ENCODE measurements at places on chromosomes 2 and 18.

- DNase-seq, result no peak
These were observed at the start of gene LBX2 for GRCh38 chr2:74499267-74499939. Gene LBX2, minus strand, starts transcription at chr2:74499603. Its CDS starts 66 bp downstream, at chr2:74499537.

DNA sequence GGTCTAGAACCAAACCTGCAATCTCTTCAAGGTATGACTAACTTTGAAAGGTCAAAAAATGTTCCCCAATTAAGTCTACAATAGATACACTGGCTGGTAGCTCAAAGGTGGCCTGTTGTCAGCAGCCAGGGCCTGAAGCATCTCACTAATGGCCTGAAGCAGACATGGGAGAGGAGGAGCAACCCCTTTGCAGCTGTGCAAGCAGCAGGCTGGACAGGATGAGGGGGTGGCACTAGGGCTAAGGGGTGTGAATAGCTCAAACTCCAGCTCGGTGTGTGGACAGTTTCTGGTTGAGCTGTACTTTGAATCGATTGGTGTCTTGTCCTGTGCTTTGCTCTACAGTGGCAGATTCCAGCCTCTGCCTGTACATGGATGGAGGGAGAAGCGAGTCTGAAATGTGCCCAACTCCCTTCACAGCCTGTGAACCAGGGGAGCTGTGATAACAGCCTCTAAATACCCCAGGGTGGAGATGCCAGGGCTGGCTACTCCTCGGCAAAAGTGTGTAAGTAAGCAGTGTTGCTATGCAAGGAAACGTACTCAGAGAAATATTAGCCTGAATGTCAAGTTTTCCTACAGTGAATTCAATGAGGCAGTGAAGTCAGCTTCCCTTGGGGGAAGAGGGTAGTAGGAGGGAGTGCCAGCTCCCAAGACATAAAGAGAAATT, 34.7 kb upstream of the DTNB start:
- DNase-seq, result no peak

DNA sequence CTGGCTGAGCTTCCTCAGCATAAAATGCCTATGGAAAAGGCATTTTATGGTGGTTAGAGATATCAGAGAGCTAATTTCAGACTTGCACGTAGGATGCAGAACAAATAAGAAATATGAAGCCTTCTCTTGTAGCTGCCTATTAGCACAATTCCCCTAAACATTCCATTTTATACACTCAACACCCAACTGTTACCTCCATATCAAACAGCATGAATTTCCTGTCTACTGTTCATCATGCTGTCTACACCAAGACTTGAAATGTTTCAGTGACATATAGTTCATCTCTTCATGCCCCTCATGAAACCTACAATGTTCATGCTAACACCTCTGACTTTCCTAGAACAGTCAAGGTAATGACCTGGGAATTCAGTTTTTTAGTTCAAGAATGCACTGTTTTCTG, 249.9 kb downstream of the PIEZO2 start:
- no peak for DNase-seq

- no peak for DNase-seq
These were observed 139.6 kb upstream of the ITGA6 start for GRCh38 chr2:172287605-172288315.

DNA sequence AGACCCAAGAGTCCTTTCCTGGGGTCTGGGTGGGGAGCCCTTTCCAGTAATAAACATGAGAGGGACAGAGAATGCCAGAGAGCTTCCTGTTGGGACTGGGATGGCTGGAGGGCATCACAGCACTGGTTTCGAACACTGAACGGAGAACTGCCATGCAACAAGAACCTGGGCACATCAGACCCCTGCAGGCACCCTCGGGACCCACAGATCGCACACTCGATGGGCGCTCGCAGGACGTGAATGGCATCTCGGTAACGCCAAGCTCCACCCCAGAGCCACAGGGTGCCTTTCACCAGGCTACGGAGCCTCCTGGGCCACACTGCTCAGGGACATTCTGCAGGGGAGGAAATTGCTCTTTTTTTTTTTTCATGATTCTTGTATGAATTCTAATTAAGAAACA, 25.1 kb downstream of the SLC66A2 start:
- no peak for DNase-seq

- DNase-seq, result no peak
These were observed 74.2 kb downstream of the GLI2 start for GRCh38 chr2:120809609-120810440.

DNA sequence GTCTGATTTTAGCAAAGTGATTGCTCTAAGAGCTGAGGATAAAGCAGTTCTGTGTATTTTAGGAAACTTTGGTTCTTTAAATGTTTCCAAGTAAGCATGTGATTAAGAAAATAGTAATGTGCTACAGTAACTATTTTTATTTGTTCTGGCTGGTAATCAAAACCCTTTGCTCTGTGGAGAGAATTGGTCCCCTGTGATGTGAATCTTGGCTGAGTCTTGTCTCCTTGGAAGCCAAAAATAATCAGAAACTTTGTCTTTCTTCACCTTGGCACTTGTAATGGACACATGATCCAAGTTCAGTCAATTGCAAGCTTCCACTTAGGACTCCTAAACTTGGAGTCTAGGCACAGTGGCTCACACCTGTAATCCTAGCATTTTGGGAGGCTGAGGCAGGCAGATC, 422.7 kb upstream of the CDH20 start:
- DNase-seq, result no peak

- DNase-seq, result no peak
These were observed 412.1 kb downstream of the TDRD15 start for GRCh38 chr2:21535826-21536225.

All from NCI-H1436 treated with DMSO at 0.1 percent for 48 hours (cell line).